ENCODE measurements at places on chromosomes 6 and 20. TPM values are rescaled to one million over a fixed set of nuclear protein-coding genes. Genes with fewer than 3 reads are reported as not detected.

The FAM229B gene
- polyA plus RNA-seq, result 58.2 TPM

The SAMD3 gene
- 2.0 TPM for polyA plus RNA-seq

The ARFGEF3 gene
- polyA plus RNA-seq, result 0.15 TPM

The STMND1 gene
- polyA plus RNA-seq, result not detected

The PLEKHG1 gene
- 5.3 TPM for polyA plus RNA-seq

The TTLL9 gene
- 0.24 TPM for polyA plus RNA-seq

The SCRT2 gene
- not detected for polyA plus RNA-seq

The XRN2 gene
- 35.8 TPM for polyA plus RNA-seq

The SS18L1 gene
- 8.7 TPM for polyA plus RNA-seq

The PPP1R3G gene
- polyA plus RNA-seq, result 0.88 TPM

The NNAT gene
- 0.30 TPM for polyA plus RNA-seq

The PPP1R14C gene
- polyA plus RNA-seq, result 0.17 TPM
